ENCODE measurements at places on chromosomes 2 and 18.

- no peak for DNase-seq
These were observed 321.4 kb downstream of the CDH2 start for GRCh38 chr18:27855486-27855885.

- no peak for DNase-seq
These were observed 137.8 kb downstream of the LNPK start for GRCh38 chr2:175864137-175864850.

- DNase-seq, result no peak
These were observed 93.3 kb downstream of the COLEC12 start for GRCh38 chr18:407191-407590.

GRCh38 chr2:161250864-161251436 is 57.3 kb upstream of the PSMD14 start:
- DNase-seq, result no peak

GRCh38 chr2:124875627-124876244 is 850.6 kb downstream of the CNTNAP5 start:
- DNase-seq, result no peak

All from activated CD8-positive, alpha-beta memory T cell treated with anti-CD3 and anti-CD28 coated beads for 48 hours (primary cell).